Keratinocyte (primary cell): ENCODE measurements at places on chromosomes 12 and 14. TPM values are rescaled to one million over a fixed set of nuclear protein-coding genes. Genes with fewer than 3 reads are reported as not detected.

FBLN5 gene
- polyA plus RNA-seq: 0.10 to 0.31 TPM (median 0.27 TPM) in 3 replicates

CLEC14A gene
- polyA plus RNA-seq: not detected in 3 replicates

SOAT2 gene
- polyA plus RNA-seq: 0.08 TPM in 1 of 3 replicates, not detected in the others

C3AR1 gene
- 0.57 to 0.99 TPM (median 0.60 TPM) in 3 replicates for polyA plus RNA-seq

FAM181A gene
- polyA plus RNA-seq: 0.04 TPM in 1 of 3 replicates, not detected in the others

TAS2R13 gene
- 0.08 to 0.14 TPM in 2 of 3 replicates, not detected in the other for polyA plus RNA-seq

LTBP2 gene
- polyA plus RNA-seq: 23.9 to 40.7 TPM (median 26.6 TPM) in 3 replicates

ADAMTS20 gene
- polyA plus RNA-seq: not detected in 3 replicates

PLEKHH1 gene
- polyA plus RNA-seq: 2.6 to 4.4 TPM (median 2.9 TPM) in 3 replicates

GRCh38 chr12:116538682-116539305, 20.4 kb upstream of the MAP1LC3B2 start:
- no peak for DNase-seq

GRCh38 chr14:99419905-99420304, 60.8 kb downstream of the SETD3 start:
- DNase-seq: no peak

DNA sequence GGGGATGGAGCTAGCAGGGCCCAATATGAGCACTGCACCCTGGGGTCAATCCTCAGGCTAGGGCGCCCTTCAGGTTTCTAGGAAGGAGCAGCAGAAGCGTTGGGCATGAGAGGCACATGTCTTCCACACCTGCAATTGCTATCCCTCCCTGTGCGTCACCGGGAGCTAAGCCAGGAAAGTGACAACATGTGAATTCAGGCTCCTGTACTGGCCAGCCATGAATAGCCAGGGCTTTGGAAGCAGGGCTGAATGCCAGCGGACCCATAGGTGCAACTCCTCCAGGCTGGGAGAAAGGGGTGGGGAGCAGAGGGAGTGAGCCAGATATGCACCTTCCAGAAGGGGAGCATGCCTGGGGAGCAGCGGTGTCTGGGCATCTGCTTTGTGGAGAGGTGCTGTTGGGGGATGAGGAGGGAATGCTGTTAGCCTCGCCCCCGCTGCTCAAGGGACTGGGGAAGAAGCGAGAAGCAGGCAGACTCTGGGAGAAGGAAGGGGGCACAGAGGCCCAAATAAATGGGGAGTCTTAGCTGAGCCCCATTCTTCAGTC, 6.1 kb downstream of the HOXC5 start:
- DNase-seq: no peak

GRCh38 chr12:8637244-8637643, 24.6 kb upstream of the AICDA start:
- no peak for DNase-seq

GRCh38 chr12:58166643-58167042, 225.3 kb downstream of the ATP23 start:
- DNase-seq: no peak

DNA sequence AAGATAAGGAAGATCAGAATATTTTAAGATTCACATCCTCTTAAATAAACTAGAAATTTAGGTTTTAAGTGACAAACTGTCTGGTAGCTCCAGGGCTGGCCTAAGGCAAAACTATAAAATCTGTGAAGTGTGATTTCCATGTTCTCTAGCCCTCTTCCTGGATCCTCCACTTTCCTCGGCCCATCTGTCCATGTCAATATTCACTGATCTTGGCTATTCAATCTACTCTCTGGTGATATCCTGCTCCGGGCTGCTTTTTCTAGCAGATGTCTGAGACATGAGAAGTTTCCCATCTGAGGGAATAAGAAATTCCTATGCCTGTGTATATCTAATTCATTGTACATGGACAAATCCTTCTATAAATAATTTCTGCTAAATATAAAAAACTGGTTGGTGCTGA, 500.4 kb downstream of the GALC start:
- DNase-seq: no peak

DNA sequence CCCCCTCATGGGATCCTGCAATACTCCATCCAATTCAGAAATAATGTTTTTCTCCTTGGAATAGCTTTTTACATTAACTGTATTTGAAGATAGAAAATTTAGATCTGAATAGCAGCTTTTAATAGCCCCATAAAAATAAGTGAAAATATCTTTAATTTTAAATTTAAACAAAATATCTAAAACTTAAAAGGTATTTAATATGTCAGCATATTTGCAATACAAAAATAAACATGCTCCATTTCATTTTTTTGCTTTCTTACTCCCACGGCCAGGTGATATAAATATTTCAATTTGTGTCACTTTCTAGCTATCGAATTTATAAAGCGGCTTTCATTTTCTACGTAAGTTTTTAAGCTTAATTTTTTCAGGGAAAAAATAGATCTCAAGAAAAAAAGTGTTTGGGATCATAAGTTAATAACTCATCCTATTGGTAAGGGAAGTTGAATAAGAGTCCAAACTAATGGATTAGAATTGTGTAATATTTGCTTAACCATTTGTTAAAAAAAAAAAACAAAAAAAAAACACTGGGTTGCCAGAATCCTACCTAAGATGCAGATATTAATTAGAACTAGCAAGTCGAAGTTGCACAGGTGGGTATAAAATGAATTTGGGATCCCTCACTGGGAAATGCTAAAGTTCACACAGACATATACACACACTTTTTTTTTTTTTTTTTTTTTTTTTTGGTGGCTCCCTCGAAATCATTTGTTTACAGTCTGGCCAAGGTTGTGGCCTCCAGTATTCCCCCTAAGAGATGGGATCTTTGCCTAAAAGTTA, 47.6 kb downstream of the PPP2R5C start:
- no peak for DNase-seq

- DNase-seq: no peak
Measured at GRCh38 chr12:851343-851742, 98.2 kb downstream of the RAD52 start.

DNA sequence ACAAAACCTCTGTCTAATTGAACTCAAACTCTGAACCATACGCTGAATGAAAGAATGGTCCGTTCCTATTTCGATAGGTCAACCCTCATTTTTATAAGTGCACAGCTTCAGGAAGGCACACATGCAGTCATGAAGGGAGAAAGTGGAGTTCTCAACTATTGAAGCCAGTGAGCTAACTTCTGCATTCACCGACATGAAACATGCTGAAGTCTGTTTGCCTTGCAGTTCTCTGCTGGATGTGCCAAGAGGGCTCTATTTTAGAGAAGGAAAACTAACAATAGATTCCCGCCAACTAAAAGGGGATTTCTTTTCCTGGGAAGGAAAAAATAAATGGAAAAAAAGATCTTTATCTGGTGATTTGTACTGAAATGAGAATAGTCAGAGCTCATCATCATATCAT, 191.0 kb upstream of the PLEKHG7 start:
- DNase-seq: no peak

DNA sequence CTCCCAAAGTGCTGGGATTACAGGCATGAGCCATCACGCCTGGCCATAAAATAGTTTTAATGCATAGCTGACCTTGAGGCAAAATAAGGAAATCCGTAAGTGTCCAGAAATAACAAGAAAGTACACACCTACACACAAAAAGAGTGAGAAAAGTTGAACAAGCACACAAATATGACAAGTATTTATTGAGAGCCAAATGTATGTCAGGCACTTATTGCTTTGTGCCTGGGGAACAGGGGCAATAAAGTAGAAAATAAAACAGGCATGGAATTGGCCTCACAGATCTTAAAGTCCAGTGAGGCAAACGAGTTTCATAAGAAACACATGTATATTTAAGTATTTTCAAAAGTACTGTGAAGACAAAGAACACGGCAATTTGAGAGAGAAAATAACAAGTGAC, 103.7 kb downstream of the ERGIC2 start:
- no peak for DNase-seq

DNA sequence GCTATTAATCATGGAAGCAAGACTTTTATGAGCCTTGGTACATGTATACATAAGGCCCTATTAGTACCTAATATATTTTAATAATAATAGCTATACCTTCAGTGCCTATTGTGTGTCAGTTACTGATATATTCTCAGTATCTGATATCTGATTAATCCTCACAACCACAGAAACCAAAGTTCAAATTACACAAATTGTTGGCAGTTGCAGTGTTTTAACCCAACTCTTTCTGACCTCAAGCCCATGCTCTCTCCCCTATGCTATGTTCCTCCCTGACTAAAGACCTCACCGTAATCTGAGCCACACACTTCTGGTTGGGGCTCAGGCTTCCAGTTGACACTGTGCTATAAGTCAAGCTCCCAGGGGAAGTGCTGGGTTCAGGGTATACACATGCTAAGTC, 214.4 kb downstream of the SPTSSA start:
- no peak for DNase-seq

- no peak for DNase-seq
Measured at GRCh38 chr12:55789171-55789570, 28.4 kb downstream of the SARNP start.

GRCh38 chr14:47210099-47210498, 465.3 kb downstream of the MDGA2 start:
- DNase-seq: no peak

DNA sequence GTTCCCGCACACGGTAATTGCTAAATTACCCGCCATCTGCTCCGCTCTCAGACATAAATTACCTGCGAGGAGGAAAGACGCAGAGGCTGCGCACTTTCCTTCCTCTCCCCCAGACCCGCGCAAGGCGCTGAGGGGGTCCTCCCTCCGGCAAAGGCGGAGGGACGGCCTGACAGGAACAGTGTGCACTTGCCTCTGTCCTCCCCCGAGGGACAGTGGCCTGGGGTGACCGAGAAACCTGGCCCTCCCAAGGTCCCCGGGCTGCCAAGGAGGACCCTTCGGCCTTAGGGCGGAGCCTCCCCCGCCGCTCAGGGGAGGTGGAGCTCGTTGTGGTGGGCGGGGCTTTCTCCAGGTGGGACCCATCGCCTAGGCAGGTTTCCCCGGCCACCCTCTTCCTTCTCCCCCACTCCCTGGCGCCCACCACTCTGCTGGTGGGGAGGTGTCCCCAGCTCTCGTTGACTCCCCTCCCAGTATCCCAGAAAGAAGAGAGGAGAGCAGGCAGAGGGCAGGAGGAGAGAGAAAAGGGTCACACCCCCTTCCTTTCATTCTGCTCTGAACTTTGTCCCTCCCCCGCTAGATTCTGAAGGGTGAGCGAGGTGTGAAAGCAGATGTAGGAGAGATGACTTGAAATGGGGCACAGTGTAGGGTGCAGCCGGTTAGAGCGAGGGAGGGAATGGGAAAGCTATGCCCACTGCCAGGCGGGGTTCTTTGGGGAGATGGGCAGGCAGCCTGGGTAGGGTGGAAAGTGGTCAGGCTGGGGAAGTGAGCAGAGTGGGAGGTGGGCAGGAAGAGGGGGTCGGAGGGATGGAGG, 11.4 kb upstream of the CALCOCO1 start:
- DNase-seq: no peak

DNA sequence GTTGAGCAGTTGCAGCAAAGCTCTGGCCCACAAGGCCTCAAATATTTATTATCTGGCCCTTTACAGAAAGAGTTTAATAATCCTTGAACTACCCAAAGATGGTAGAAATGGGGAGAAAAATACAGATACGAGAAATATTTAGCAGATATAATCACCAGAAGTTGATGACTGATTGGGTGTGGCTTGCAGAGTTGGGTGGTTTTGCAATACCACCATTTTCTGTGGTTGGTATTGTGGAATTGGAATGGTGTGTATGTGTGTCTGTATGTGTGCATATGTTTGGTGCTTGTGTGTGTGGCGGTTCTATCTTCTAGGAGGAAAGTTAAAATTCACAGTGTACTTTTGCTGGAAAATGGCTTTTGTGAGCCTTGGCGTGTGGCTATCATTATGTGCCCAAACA, 85.4 kb upstream of the MANSC4 start:
- DNase-seq: no peak

GRCh38 chr12:102008615-102009126, 53.1 kb downstream of the WASHC3 start:
- DNase-seq: no peak

GRCh38 chr14:64628940-64629408, 75.2 kb upstream of the PLEKHG3 start:
- DNase-seq: no peak

GRCh38 chr12:119208626-119209061, 29.9 kb downstream of the HSPB8 start:
- DNase-seq: no peak

GRCh38 chr12:77795699-77796098, 35.0 kb upstream of the NAV3 start:
- no peak for DNase-seq

DNA sequence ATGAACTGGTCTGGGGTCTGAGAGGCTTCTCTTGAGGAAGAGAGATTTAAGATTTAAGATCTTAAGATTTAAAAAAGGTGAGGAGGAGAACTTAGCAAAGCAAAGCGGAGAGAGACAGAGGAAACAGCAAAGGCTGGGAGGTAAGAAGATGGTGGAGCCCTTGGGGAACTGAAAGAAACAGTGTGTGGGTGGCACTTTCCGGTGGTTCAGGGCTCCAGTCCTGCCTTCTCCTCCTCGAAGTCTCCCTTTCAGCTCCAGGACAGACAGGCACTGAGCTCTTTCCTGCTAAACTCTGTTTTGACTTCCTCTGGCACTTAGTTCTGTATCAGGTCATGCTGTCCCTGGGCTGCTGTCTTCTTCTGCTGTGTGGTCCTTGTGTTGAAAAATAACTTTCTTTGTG, 298.7 kb upstream of the SRRM4 start:
- DNase-seq: no peak

DNA sequence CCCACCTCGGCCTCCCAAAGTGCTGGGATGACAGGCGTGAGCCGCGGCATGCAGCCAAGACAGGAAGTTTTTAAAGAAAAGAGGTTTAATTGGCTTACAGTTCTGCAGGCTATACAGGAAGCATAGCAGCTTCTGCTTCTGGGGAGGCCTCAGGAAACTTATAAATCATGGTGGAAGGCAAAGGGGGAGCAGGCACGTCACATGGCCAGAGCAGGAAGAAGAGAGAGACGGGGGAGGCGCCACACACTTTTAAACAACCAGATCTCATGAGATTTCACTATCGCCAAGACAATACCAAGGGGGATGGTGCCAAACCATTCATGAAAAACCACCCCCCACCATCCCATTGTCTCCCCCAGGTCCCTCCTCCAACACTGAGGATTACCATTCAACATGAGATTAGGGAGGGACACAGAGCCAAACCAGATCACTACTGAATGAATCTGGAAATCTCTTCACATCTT, 14.1 kb downstream of the CCDC63 start:
- DNase-seq: no peak

GRCh38 chr12:103177639-103178255, 220.3 kb downstream of the ASCL1 start:
- no peak for DNase-seq

- DNase-seq: no peak
Measured at GRCh38 chr12:104721039-104721405, 237.1 kb downstream of the SLC41A2 start.

DNA sequence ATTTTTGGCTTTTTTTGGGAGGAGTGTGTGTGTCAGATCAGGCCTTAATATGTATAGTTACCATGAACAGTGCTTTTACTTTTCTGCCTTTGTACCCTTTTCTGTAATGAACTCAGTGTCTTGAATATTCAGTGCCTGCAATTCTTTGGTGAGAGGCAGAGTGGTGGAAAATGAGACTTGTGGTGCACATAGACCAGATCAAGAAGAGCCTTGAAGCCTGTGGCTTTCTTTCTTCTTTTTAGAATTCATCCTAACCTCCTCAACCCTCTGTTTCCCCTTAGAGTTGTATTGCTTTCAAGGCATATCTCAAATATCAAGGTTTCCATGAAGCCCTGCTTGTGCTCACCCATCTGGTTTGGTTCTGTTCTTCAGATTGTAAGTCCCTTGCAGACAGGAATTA, 2.6 kb downstream of the YLPM1 start:
- no peak for DNase-seq
